ENCODE measurements at places on chromosomes 13 and 19.
A peak's percentile ranks its signal among the peaks of the same experiment; 100 is the strongest.

- no peak for DNase-seq
Measured at GRCh38 chr19:39128516-39129079, 3.0 kb downstream of the PAK4 start.

- peak; percentile 95 for DNase-seq
Measured at GRCh38 chr19:6161271-6161850, 25.9 kb downstream of the ACSBG2 start.

- DNase-seq = no peak
Measured at GRCh38 chr19:1630012-1630411, 22.4 kb downstream of the TCF3 start.

- peak; percentile 69 for DNase-seq
Measured at GRCh38 chr19:18091217-18091608, 4.5 kb upstream of the IL12RB1 start.

DNA sequence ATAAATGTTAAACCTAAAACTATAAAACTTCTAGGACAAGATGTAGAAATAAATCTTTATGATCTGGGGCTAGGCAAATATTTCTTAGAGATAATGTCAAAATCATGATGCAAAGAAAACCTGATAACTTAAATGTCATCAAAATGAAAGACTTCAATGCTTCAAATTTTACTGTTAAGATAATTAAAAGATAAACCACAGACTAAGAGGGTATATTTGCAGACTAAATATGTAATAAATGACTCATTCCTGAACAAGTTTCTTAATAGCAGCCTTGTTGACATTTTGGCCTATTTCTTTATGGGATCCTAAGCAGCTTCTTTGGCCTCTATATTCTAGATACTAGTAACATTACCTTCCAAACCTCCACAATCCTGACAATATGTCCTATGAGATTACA is 2878.3 kb upstream of the PCDH20 start:
- no peak for DNase-seq

DNA sequence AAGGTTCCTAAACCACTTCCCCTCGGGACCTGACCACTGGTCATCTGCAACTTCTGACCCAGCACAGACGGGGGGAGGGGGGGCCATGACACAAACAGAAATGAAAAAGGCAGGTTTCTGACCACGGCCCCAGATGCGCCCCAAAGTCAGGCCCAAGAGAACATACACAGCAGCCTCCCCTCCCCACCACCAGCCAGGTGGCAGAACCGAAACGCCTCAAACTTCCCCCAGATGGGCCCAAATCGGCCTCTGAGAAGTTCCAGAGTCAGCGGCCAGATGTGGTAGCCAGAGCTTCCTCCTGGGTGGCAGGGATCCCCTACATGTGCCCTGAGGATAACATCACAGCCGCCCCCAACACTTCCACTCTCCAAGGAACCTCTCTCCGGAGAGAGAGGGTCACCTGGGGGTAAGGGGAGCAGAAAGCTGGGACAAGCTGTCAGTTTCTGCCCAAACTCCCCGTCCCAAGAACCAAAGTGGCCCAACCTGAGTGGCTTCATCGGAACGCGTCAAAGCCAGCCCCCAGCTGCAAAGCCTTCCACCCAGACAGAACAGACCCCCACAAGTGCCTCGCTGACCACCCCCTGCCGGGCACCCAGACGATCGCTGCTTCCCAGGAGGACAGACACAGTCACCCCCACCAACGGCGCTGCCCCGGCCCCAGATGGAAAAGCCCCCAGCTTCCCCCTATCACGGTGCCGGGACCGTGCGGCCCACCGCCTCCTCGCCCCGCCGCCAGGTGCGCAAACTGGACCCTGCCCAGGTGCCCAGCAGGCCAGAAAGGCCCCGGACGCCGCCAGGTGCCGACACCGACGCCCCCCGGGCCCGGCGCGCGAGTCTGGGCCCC is 800 bp downstream of the ELL start:
- DNase-seq = peak; percentile 47

DNA sequence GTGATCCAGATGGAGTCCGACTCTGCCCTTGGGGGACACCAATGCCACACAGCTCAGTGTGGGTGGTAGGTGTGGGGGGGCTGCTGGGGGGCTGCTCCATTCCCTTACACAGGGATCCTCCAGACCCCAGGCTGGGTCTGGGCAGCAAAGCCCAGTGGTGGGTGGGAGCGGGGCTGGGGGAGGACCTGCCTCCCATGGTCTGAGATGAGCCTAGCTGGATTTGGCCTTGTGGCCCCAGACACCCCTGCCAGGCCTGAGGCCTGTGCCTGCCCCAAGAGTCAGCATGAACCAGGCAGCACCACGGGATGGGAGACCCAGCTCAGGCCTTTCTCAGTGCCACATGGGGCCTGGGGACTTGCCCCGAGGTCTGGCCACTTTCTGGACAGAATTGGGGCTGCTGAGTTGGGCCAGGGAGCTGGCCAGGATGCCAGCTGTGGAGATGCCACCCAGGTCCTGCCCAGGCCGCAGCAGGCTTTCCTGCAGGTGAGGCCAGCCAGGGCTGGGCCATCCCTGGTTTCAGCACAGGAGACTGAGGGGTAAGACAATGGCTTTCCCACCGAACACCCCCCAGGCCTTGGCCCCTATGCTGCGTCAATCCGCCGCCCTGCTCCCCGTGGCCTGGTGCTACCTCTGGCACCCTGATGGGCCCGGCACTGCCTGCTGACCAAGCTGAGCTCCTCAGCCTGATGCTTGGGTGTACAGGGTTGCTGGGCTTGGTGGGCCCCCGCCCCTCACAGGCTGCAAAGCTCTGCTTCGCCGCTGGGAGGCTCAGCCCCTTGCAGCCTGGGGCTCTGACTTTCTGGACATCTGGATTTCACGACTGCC is 24.2 kb downstream of the CEBPG start:
- DNase-seq = no peak

- DNase-seq = no peak
Measured at GRCh38 chr13:92602560-92602959, 624.0 kb upstream of the GPC6 start.

DNA sequence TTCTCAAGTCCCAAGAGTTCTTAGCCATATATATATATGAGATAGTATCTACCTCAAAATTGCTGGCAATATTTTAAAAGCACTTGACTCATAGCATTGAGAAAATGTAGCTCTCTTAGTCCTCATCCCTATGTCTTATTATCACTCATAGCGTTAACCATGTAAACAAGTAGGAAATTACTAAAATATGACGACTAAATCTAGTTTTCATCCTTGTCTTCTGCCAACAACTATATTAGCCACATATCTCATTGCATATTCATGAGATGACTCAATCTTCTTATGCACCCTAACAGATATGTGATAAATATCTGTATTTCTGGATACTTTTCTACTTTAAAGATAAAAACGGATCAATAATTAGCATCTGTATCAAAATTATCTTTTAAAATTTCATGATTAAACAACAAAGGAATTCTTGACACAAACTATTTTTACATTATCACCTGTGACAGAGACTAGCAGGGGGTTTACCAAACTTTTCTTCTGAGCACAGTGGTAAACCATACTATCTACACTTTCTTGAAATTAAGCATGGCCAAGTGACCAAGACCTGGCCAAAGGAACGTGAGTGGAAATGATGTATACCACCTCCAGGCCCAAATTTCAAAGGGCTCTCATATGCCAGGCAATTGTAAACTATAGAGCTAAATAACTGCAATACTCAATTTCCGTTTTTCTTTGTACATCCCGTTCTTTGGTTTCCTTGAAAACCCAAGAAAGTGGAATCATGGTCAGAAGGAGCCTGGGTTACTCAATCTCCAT is 45.7 kb downstream of the ZC3H13 start:
- DNase-seq = no peak

- no peak for DNase-seq
Measured at GRCh38 chr19:11872624-11873023, 15.0 kb upstream of the ZNF69 start.

GRCh38 chr13:27504128-27504867 is 53.9 kb upstream of the MTIF3 start:
- DNase-seq = no peak

DNA sequence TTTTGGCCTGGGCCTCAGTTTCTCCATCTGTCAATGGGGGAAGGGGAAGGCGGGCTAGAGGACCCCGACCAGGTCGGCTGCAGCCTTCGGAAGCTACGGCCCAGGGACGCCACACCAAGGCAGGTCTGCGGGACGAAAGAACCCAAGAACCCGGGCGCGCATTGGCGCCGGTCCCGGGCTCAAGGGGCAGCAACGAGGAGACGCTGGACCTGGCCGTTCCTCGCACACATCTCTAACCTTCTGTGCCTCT is 739 bp upstream of the ILF3 start:
- DNase-seq = no peak

DNA sequence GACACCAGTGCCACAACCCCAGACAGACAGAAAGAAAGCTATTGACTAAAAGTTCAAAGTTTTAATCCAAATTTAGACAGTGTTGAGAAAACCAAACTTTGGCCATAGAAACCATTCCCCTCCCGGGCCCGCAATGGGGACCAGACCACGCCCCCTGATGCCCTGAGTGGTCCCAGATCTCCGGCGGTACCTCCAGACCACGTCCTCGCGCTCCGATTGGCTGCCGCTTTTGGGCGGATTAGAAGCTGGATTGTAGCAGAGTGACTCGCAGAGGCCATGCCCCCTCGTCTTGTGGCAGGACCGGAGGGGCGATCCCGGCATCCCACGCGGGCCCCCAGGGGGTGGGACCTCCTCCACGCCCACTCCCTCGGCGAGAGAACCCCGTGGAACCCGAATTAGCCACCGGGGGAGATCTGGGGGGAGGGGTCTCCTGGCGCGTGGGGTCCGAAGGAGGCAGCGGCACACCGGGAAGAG is 797 bp upstream of the HSD17B14 start:
- DNase-seq = peak; percentile 74

GRCh38 chr13:23792680-23793079 is 96.5 kb downstream of the MIPEP start:
- no peak for DNase-seq

GRCh38 chr19:14770136-14770535 is 8.2 kb downstream of the ADGRE2 start:
- no peak for DNase-seq

DNA sequence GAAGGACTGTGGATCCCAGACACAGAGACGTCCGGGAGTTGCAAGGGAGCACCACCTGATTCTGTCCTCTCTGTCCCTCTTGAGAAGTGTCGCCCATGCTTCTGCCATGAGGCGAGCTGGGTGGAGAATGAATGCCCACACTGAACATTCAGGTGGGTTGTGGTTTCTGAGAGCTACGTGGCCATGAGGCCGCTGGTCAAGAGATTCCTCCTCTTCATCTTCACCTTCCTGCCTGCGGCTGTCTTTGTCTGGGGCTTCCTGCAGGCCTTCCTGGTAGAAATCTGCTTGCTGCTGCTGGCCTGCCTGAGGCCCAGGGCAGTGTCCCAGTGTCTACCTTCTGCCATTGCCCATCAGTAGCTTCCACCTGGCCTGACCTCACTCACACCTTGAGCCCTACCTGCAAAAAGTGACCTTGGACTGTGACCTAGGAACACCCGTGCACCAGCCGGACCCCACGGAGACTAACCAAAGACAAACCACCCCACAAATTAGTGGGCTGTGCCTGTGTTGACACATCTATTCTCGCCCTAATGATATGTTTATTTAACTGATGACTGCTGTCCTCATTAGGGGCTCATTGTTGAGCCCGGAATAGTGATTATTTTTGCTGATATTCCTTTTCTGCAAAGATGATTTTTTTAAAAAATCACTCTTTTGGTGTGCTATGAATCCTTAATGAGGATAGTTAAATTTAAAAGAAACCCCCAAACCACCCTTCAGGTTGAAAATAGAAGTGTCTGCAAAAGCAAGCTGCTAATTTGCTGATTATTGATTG is 38.7 kb upstream of the ZNF536 start:
- DNase-seq = no peak

- no peak for DNase-seq
Measured at GRCh38 chr19:15296841-15297415, 35.4 kb downstream of the BRD4 start.

DNA sequence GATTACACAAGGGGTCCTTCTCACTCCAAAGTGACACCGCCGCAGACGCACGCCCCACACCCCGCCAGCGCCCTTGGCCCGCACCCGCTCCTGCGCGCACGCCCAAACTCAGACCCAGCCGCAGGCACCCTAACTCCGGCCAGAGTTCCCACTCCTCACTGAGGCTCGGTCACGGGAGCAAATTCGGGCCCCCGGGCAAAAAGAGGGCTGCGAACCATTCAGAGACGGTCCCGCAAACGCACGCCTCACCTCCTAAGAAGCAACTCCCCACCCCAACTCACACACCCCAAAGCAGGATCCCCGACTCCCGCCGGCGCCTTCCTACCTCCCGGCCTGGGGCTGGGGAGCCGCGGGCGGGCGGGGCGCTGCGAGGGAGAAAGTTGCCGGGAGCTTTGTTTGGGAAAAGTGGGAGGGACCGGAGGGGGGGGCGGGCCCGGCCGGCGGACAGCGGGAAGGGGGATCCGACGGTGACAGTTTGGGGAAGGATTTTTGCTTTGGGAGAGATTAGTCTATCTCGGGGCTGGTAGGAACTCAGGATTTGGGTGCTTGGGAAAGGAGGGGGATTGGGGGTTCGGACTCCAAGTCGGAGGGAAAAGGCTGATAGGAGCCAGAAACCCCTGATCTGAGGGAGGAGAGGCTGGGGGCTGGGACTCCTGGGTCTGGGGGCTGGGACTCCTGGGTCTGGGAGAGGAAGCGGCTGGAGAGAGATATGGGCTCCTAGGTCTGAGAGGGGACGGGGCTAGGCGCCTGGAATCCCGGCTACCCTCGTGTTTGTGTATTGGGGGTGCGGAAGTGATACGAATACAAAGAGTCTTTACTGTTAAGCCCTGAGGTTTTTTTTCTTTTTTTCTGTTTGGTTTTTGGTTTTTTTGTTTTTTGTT is at the start of gene TEAD2:
TSS of gene TEAD2 (minus strand) at position 369 of the 881 bp plus-strand sequence. CDS start 2,341 bp downstream, outside the sequence.
- DNase-seq = no peak

GRCh38 chr19:28619816-28620429 is 593.0 kb downstream of the UQCRFS1 start:
- no peak for DNase-seq

DNA sequence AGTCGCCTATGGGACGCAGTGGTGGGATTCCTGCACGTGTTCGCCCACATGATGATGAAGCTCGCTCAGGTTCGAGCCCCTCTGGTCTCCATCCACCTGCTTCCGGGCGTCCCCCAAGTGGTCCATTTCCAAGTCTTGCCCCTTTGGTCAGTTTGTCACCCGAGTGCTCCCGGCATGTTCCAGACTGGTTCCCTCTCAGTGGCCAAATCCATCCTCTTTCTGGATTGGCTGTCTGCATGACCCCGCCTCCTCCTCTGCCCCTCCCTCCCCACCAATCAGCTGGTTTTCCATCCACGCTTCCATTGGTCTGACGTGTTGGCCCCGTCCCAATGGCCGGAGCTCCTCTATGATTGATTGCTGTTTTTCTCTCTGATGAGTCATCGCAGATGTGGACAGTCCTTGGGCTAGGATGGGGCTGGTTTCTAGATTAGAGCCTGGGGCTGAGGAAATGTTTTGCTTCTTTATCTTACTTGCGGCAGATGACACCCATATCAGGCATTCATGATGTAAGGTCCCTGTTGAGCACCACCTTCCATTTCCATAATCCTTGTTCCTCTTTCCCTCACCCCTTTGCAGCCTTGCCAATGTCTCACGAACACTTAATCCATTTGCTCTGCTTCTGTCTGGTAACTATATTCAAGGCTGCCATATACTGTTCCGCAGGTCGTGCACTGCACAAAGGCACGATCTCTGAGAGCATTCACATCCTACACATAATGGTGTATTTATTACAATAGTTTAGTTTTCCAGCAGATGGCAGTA is 73.8 kb downstream of the MAP4K1 start:
- peak; percentile 68 for DNase-seq

- DNase-seq = no peak
Measured at GRCh38 chr13:43720780-43721397, 65.9 kb downstream of the ENOX1 start.

- no peak for DNase-seq
Measured at GRCh38 chr19:41351339-41352245, 2.1 kb downstream of the TGFB1 start.

- DNase-seq = no peak
Measured at GRCh38 chr13:66378894-66379293, 851.2 kb downstream of the PCDH9 start.

Measured in GM12864 (cell line).